ENCODE measurements at places on chromosomes 2 and 18. TPM values are rescaled to one million over a fixed set of nuclear protein-coding genes. Genes with fewer than 3 reads are reported as not detected.

DNA sequence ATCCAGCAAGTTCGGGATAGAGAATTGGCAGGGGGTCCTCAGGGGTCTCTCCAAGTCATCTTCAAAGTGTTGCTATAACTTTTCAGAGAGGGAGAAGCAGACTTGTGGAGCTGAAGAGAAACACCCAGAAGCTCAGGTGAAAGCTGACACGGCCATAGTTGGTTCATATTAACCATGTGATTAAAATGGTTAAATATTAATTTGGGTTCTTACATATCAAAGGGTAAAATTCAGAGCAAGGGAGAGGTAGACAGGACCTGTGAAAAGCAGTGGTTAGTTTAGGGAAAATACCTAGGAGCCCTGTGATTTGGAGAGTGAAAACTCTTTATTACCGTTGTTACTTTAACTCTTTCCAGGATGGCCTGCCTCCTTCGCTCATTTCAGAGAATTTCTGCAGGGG, at the start of gene UGT1A6:
Gene UGT1A6, plus strand, starts transcription at position 243 of the 400 bp plus-strand sequence. Its CDS starts 115 bp downstream, at position 358.
- no peak for DNase-seq

DNA sequence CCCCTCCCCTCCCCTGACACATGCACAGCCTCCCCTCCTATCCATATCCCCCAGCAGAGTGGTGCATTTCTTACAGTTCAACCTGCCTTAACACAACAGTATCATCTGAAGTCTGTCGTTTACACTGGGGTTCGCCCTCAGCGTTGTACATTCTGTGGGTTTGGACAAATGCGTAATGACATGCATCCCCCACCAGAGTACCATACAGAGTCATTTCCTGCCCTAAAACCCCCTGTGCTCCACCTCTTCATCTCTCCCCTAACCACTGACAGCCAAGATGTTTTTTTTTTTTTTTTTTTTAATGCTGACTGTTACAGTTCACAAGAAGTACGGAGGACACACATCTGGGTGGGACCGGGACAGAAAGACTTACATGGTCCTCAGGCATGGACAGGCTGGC, 22.6 kb downstream of the POMC start:
- no peak for DNase-seq

DNA sequence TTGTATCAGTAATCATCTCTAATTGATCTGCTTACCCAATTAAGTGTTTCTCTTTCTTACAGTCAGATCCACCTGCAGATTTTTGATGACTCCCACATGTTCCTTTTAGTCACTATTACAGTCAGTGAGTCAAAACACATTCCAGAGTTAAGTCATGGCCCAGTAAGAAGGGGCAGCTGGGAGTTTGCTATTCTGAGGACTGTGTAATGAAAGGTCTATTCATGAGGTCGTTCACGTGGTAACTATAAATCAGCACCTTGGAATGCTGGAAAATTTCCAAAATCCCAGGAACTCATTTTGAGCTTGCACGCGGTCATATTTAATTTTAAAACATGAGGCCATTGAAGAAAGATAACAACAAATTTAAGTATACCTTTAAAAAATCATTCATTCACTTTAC, 252.5 kb downstream of the XIRP2 start:
- no peak for DNase-seq

Gene DOK1
- polyA plus RNA-seq = 27.7 TPM

- DNase-seq = no peak
These were observed 12.2 kb downstream of the PLEK start for GRCh38 chr2:68377137-68377780.

Gene RNF149
- polyA plus RNA-seq = 23.3 TPM

- DNase-seq = no peak
These were observed 1127.1 kb upstream of the DDX18 start for GRCh38 chr2:116687371-116687770.

Gene ERBB4
- polyA plus RNA-seq = not detected

Gene SCYGR4
- polyA plus RNA-seq = not detected

- no peak for DNase-seq
These were observed 192.8 kb downstream of the AGPS start for GRCh38 chr2:177585234-177585863.

Gene SNTG2
- not detected for polyA plus RNA-seq

- DNase-seq = no peak
These were observed 81.5 kb downstream of the CHRNA1 start for GRCh38 chr2:174682578-174683391.

DNA sequence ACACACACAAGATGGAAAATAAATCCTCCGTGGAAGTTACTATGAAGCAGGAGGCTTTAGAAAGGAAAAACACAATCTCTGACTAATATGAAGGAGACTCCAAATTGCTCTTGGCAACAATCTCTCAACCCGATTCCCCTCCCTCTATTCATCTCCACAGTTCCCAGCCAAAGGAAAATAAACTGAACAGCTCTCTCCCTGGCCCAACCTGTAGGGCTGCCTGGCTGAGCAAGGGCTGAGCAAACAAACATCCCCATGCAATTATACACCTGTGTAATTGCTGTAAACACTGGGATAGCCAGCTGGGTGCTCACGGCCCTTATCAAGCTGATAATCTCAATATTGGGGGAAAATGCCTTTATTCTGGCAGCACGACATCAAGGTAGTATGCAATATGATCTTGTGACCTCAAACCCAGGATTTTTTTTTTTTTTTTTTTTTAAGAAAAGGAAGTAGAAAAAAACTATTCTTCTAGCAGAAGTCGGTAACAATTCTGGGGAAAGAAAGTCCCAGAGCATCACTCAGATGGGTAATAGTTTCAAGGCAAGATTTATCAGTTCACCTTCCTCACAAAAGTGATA, 203.3 kb upstream of the SMAD2 start:
- no peak for DNase-seq
